ENCODE measurements at places on chromosomes 2 and 18.

DNA sequence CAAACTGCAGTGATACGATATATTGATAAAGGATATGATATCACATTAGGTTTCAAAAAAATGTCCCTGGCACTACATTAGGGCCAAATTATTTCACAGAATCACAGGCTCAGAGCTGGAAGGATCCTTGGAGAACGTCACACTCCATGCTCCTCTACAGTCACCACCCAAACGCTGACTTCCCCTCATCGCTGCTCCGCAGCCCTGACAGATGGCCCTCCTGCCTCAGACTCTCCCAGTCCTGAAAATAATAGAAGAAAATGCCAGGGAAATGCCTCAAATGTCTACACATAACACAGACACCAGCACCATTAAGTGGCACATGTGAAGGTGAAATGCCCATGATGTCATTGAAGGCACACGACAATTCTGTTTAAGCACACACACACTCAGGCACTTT is 72.0 kb downstream of the ZNF521 start:
- no peak for DNase-seq

- no peak for DNase-seq
Observed at GRCh38 chr2:287471-287885, 413 bp downstream of the ALKAL2 start.

- DNase-seq, result no peak
Observed at GRCh38 chr18:10453261-10453805, 1.1 kb upstream of the APCDD1 start.

DNA sequence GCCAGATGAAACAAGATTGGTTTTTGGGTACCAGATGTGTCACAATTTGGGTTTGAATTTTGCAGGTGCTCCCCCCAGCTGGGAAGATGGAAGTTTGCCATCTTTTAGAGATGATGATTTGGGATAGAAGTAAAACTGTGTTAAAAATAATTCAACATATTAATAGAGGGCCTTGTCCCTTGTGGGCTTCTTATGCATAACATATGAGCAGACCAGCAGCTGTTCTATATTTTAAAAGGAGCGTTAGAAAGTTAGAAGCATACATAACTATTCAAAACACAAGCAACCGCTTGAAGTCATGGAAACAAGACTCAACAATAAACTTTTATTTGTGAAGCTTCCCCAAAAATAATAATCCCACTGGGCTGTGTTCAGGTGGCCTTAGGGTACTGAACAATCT is 62.8 kb downstream of the EFEMP1 start:
- DNase-seq, result no peak

DNA sequence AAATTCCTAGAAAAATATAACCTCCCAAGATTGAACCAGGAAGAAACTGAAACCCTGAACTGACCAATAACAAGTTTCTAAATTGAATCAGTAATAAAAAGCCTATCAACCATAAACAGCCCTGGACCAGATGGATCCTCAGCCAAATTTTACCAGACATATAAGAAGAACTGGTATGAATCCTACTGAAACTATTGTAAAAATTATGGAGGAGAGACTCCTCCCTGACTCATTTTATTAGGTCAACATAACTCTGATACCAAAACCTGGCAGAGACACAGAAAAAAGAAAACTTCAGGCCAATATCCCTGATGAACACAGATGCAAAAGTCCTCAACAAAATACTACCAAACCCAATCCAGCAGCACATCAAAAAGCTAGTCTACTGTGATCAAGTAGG is 11.3 kb downstream of the NT5C1B start:
- DNase-seq, result no peak

DNA sequence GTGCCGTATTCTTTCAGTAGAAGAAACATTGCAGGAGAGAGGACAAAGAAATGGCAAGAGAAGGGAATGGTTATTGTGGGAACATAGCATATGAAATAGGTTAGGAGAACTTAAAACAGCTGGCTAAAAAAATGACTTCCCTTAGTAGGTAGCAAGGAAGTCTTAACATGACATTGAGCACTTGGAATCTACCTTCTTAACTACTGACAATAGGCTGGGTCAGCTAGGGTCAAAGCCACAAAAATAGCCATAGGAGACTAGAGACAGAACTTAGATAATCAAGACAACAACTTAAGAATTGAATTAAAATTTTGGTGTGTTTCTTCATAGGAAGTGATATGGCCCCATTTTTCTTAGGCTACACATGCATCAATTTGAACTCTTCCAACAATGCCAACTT is 227.9 kb downstream of the TCF4 start:
- no peak for DNase-seq

DNA sequence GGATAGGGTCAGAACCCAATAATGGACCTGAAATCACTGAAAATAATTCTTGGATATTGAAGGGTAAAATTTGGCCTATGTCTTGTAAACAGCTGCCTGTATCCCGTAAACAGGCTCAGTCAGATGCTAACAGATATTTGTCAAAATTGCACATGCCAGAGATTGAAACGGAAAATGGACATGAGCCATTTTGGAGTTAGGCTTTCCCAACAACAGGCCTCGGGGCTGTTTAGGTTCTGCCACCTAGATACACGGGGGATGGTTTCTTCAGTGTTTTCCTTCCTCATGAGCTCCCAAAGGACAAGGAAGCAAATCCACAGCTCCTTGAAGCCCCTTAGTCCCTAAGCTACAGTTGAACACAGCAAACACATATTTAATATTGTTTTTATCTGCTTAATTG is 204.2 kb upstream of the FOSL2 start:
- DNase-seq, result no peak

DNA sequence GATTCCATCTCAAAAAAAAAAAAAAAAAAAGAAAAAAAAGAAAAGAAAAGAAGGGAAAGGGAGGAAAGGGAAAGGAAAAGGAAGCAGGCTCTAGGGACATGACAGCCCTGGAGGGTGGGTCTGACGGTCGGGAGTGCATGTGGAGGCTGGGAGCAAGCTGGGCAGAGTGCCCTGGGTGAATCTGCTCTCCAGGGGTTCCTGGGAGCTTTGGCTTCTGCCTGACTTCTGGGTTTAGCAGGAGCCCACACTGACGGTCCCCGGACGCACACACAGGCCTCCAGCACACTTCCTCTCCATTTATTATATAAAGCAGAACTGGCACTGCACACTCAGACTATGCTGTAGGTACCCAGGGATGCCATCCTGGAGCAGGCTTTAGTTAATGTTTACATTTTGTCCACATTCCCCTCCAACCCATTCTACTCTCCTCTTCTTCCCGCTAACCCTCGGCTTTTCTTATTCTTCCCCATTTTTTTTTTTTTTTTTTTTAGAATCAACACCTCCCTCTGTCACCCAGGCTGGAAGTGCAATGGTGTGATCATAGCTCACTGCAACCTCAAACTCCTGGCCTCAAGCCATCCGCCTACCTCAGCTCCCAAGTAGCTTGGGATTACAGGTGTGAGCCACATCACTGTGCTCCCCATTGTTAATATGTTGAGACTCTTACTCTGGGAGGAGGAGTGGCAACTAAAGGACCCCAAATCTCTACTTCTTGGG is 151.1 kb upstream of the SLC1A4 start:
- DNase-seq, result no peak

- no peak for DNase-seq
Observed at GRCh38 chr2:25286723-25287483, 54.8 kb downstream of the DNMT3A start.

DNA sequence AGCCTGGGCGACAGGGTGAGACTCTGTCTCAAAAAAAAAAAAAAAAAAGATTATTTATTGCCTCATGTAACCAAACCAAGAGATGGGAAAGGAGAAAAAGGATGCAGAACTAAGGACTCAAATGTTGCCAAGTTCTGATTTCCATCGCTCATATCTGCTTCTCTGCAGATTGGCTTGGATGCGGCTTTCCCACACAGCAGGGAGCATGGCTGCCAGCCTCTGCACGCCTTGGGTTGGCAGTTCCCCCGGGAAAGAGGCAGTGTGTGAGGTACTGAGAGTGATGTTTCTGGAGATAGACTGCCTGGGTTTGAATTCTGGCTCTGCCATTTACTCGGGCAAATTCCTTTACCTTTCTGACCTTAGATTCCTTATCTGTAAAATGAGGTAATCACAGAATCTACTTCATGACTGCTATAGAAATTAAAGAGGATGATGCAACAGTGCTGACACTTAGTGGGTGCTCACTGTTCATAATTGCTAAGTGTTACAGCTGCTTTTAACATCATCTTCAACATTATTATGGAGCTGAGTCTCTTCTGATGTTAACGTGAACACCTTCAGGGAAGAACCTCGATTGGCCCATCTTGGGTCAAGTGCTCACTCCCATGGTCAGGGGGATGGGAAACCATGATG is 68.8 kb downstream of the ACAA2 start:
- DNase-seq, result no peak

- DNase-seq, result no peak
Observed at GRCh38 chr2:209644842-209645241, 126.8 kb upstream of the UNC80 start.
